Activated T-helper 1 cell treated with anti-CD3 and anti-CD28 coated beads, Interleukin-2, amount 50 U/mL, for 16 hours (primary cell): ENCODE measurements at places on chromosomes 2 and 18.

- no peak for DNase-seq
Measured at GRCh38 chr2:15122915-15123314, 438.2 kb downstream of the NBAS start.

GRCh38 chr2:75333646-75334045 is 134.3 kb upstream of the TACR1 start:
- DNase-seq: no peak

GRCh38 chr2:163990541-163990940 is 254.7 kb upstream of the FIGN start:
- no peak for DNase-seq

GRCh38 chr2:16442971-16443370 is 222.7 kb downstream of the CYRIA start:
- no peak for DNase-seq

- DNase-seq: no peak
Measured at GRCh38 chr2:241208058-241208457, 19.6 kb downstream of the ANO7 start.

- no peak for DNase-seq
Measured at GRCh38 chr2:198698230-198698629, 759.5 kb downstream of the SATB2 start.

DNA sequence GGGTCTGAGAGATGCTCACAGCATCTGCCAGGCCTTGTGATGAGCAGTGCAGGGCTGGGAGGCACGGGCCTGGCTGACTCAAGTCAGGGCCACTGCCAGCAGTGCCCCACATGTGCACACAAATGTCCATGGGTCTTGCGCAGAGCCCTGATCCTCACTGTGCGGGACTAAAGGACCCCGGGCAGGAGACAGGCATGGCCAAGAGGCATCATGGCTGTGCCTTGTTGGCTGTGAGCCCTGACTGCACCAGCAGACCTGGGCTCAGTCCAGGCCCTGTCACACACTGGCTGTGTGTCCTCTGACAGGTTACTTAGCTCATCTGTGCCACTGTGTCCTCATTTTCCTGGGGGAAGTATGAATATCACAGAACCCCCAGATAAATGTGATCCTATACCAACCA is 4.0 kb downstream of the KCNIP3 start:
- no peak for DNase-seq

- DNase-seq: no peak
Measured at GRCh38 chr18:77077941-77078689, 54.5 kb downstream of the MBP start.

GRCh38 chr2:181223234-181223633 is 234.0 kb upstream of the ITGA4 start:
- no peak for DNase-seq

GRCh38 chr2:129885735-129886134 is 93.7 kb upstream of the RAB6C start:
- no peak for DNase-seq

DNA sequence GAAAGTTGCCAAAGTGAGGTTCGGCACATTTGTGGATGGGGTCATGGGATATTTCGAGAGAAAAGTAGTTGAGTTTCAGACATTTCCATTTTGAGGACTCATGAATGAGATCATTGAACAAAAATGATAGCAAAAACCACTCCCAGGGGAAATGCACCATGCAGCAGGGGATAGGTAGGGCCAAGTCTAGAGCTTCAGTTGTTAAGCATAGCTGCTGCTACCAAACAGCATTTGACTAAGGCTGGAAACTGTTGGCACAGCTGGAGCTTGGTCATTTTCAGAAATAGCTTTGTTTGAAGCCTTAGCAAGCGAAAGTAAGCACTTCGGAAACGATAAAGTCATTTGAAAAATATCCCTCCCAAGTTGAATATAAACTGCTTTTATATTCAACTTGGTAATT is 431.8 kb downstream of the SOCS6 start:
- no peak for DNase-seq

GRCh38 chr2:235031686-235032373 is 80.0 kb downstream of the SH3BP4 start:
- no peak for DNase-seq

DNA sequence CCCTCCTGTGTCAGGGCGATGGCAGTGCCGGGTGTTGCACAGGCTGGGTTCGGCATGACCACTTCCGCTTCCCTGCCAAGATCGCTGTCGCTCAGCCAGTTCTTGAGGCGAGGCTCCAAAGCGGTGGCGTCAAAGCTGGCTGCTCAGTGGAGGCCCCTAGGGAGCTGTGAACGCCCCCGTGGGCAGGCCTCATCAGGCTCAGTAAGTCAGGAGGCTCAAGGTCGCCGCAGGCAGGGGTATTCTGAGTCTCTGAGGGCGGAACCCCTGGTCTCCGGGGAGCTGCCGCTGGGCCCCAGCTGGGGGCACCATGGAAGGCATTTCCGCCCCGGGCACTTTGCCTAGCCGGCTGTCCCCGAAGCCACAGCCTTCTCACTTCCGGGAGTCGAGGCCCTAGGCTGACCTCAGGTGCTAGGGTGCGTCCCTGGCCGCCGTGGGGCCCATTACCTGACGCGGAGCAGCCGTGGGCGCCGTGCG is 210.4 kb downstream of the SOCS6 start:
- DNase-seq: no peak

DNA sequence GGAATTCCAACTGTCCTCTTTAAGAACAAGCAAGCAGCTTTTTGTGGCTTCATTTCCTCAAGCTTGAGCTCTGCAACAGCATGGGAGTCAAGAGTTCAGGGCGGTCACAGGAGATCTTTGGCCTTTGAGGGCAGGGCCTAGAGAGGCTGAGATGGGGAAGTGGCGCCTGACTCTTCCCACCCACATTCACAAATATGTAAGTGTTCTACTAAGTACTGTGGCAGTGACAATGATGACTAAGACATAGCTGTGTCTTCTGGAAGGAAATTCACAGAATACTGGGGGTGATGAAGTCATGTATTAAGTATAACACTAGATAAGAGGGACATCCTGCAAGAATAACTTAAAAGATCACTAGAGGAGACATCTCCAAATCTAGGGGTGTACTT is 15.0 kb downstream of the RND3 start:
- no peak for DNase-seq

DNA sequence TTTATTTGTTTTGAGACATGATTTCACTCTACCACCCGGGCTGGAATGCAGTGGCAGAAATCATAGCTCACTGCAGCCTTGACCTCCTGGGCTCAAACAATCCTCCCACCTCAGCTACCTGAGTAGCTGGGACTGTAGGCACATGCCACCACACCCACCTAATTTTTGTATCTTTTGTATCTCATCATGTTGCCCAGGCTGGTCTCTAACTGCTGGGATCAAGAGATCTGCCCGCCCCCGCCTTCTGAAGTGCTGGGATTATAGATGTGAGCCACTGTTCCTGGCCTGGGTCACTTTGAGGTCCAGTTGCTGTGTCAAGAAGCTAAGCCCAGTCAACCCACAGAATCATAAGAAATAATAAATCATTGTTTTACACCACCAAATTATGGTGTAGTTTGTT is 38.4 kb downstream of the TSN start:
- DNase-seq: no peak

DNA sequence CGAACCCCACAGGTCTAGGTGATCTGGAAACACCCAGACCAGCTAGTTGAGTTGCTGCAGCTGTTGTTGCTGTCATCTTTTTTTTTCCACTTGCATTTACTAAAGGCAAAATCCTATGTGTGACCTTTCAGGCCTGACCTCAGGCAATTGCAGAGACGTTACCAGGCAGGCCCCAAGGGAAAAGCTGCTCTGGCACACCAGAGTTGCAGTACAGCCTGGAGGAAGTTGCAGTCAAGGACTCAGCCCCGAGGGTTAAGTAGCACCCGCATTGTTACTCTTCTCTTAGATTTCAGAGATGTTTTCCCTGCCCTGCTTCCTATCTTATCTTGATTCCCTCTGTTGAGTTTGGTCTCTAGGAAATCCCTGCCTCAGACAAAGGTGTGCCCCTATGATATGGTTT is 45.2 kb upstream of the SMAD2 start:
- DNase-seq: no peak

GRCh38 chr2:68811364-68811763 is 59.8 kb downstream of the BMP10 start:
- no peak for DNase-seq

DNA sequence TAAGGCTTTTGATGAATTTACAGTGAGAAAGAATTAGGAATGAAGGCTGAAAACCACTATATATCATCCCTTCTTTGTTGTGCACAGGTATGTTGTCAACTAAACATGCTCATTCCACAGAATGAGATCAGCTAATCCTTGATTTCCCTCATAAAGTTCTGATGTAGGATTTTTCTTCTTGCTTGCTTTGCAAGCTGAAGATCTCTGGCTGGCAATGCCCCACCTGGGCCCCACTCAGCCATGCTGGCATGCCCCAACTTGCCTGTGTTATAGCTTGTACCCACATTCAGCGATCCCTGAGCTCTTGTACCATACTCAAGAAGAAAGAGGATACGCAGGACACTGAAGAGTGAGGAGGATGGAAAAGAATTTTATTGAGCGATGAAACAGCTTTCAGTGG is 18.0 kb upstream of the SERPINB11 start:
- no peak for DNase-seq

DNA sequence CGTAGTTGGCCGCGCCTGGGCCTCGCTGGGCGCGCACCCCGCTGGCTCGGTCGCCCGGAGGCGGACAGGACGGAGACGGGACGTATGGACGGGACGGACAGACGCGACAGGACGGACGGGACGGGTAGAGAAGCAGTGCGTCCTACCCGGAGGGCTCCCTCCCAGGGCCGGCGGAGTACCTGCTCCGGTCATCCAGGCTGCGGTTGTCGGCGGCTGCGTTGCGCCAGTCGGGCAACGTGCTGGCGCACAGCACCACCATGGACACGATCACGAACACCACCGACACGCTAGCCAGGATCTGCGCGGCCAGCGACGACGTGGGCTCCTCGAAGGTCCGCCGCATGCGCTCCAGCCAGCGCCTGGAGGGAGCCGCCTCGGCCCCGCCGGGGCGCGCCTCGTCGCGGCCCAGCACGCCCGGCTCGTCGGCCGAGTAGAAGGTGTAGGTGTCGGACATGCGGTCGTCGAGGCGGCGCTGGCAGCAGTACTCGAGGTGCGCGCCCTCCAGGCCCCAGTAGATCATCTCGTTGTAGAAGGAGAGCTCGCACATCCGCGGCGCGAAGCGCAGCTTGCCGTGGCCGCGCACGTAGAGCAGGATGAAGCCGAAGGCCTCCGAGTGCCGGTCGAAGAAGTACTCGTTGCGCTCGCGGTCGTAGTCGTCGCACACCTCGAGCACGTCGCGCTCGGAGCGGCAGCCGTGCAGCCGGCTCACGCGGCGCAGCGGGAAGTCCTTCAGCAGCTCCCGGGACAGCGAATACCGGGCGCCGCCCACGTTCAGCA is 903 bp downstream of the KCNG3 start:
- peak; percentile 3 for DNase-seq

DNA sequence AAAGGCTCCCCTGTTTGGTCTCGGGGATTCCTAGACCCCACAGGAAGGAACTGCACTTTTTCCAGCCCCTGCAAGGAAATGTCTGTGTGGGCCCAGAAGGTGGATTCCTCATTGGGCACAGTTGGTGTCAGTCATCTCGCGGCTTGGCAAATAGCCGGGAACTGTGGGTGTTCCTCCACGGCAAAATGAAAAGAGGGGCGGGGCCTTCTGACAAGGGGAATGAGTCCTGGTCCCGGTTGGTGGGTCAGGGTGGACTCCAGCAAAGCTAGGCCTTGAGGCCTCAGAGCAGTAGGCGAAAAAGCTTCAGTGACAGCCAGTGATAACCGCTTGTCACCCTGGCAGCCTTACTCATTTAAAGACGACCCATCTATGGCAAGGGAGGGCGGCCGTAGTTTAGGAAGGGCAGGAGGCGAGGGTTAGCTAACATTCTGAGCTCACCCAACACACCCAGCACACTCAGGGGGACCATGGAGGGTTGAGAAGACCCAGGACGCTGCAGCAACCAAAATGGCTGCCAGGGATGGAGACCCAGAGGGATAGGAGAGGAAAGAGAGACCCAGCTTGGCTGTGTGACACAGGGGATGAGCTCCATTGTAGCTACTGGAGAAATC is 16.5 kb downstream of the SLC4A3 start:
- DNase-seq: no peak

- DNase-seq: no peak
Measured at GRCh38 chr18:74775239-74775638, 177.6 kb downstream of the ZNF407 start.

- no peak for DNase-seq
Measured at GRCh38 chr2:12071318-12071717, 324.9 kb downstream of the LPIN1 start.

DNA sequence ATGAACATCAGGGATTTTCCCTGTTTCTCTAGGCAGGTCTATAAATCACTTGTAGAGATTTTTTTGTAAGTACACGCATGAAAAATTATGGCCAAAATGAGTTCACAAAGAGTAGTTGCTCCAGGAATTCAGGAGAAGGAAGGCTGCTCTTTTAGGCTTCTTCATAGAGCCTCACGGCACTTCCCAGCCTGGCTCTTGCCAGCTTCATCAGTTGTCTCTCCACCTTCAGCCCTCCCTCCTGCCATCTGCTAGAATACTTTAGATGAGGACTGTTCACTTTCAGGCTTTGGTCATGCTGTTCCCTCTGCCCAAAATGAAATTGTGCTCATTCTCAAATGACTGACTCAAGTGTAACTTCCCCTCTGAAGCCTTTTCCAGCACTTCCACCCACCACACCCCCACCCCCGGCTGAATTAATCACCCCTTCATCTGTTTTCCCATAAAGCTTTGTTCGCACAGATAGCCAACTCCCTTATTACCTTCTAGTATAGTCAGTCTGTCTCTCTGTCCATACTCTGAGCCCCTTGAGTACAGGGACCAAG is 1.8 kb upstream of the ABCA12 start:
- no peak for DNase-seq

DNA sequence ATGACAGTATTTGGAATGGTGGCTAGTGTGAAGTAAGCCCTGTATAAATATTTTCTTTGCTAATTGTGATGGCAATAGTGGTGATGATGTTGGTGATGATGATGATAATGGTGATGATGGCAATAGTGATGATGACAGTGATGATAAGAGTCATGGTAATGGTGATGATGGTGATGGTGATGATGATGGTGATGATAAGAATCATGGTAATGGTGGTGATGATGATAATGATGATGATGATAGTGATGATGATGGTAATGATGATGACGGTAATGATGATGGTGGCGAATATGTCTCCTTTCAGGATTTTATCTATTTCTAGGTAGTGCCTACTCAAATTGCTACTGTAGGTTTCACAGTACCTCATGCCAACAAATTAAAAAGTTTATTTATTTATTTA is 205.4 kb downstream of the GALR1 start:
- DNase-seq: no peak

DNA sequence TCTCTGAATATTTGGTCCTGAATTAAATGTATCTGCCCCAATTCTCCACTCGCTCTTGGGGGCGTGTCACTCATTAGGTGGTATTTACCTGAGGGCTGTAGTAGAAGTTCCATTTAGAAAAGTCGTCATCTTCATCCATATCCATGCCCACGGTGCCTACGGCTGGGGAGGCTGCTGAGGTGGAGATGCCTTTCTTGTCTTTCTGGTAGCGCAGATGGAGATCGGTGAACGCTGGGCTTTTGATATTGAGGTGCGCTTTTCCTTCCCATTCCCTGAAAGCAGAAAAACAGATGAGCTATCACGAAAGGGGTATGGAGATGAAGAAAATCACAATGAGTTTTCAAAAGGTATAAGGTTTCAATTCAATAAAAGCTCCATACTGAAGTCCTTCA is 39.7 kb downstream of the APOB start:
- DNase-seq: no peak
